MM.1S (cell line): ENCODE measurements at places on chromosomes 11 and 22.
A peak's percentile ranks its signal among the peaks of the same experiment; 100 is the strongest.

- no peak for DNase-seq
These were observed 104.4 kb upstream of the PARVA start for GRCh38 chr11:12272821-12273617.

GRCh38 chr11:80362563-80363340 is 921.9 kb upstream of the TENM4 start:
- no peak for DNase-seq

DNA sequence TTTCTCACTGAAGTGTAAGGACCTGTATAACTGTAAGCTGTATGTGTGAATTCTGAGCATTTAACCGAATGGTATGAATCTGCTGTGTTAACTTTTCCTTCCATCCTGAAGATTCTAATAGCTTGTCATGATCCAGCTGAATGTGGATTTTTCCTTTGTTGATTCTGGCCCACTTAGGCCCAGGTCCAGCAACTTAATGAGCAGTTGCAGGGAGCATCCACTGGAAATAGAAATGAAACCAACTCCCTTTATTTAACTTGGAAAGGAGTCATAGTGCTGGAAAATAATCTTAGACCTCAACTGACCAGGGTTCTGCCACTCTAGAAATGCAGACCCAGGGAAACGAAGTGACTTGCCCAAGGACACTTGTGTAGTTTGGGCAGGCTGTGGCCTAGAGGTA is 142.3 kb upstream of the MTNR1B start:
- no peak for DNase-seq

GRCh38 chr11:97963528-97964331 is 1057.0 kb upstream of the CNTN5 start:
- no peak for DNase-seq

- peak; percentile 54 for DNase-seq
These were observed 88.3 kb upstream of the MTMR2 start for GRCh38 chr11:96012086-96012824.
